Activated T-cell treated with anti-CD3 and anti-CD28 coated beads for 1 hour (primary cell): ENCODE measurements at places on chromosomes 4 and X.

GRCh38 chr4:24489870-24490269 lies 94.5 kb downstream of the DHX15 start:
- no peak for DNase-seq

DNA sequence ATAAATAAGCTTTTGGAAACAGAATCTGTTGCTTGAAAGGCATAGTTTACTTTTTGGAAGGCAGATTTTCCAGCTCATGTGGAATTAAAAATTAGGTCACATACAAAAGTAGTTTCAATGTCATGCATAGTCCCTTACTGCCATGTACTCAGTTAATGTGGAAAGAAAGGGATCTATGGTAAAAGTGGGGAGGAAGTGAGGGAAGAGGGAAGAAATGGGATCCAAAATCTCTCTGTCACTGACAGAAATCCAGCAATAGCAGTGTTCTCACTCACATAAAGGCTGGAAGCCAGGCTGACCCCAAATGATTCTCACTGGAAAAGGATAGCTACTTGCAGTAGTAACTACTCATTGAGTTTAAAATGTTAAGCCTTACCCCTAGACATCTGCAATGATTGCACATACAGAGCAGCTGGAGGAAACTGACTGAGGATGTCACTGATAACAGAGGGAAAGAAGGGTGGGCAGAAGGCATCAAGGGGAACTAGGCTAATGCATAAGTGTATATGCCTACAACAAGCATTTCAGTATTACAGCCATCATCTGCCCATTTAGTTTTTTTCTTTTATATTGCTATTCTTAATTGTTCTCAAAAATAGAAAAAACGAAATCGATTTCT lies 445.6 kb downstream of the FAT4 start:
- no peak for DNase-seq

GRCh38 chrX:45233531-45233930 lies 32.9 kb upstream of the DIPK2B start:
- DNase-seq: no peak

DNA sequence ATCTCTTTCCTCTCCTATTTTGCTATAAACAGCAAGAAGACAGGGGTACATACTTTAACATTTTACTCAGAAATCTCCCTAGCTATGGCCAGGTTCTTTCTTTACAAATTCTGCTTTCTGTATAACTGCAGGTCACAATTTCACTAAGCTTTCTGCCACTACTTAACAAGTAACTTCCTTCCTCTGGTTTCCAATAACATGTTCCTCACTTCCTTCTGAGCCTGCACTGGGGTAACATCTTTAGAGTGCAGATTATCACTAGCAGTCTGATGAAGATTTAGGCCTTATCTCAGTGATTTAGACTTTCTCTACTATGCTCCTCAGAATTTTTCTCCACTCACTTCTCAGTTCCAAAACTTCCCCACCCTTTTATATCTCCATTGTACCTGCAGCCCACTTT lies 1930.5 kb upstream of the AGA start:
- no peak for DNase-seq

DNA sequence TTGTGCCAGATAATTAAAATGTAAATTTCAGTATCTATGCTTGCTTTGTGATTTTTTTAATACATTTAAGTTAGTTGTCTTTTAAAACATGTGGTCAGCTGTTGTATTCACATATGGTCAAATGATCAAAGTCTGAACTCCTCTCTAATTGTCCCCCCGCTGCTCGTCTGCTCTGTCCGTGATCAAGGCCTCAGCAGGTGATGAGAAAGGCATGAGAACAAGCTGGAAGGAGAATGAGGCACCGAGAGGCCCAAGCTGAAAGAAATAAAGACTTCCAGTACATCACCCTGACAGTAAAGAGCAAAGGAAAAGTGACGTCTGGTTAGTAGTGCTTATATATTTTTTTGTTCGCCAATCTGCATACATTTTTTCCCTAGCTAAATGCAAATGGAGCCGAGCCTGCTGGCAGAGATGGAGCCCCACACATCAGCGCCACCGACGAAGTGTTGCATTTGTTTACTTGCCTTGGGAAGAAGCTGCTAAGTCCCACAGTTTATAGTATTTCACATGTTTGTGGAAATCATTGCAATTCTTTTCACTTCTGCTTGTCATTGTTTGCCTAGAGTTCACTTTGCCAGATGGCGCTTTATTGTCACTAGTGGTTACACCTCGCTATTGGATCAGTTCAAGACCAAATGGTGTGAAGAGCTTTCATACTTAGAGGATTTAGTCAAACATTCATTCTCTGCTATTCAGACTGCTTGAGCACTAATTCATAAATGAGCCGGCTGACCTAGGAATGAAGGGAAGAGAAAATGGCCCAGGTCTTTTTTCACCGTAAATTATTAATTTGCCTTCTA lies 181.5 kb downstream of the ZIC3 start:
- DNase-seq: no peak

GRCh38 chrX:154460326-154460725 lies 2.2 kb downstream of the PLXNA3 start:
- DNase-seq: no peak

DNA sequence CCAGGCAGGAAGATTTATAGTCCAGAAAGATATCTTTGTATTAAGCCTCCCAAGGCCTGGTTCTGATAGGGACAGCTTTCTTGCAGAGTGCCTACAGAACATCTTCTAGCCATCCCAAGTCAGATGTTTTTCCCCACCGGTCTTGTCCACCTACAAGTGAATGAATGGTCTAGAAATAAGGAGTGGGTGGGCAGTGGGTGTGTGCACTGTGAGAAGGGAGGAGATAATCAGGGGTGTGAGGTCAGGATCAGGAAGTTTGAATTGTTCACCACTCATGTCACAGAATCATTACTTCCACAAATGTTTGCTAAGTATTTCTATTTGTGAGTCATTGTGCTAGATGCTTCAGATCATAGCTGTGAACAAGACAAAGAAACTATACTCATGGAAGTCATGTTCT lies 332.6 kb downstream of the NKX6-1 start:
- DNase-seq: no peak

- no peak for DNase-seq
These were observed 91.7 kb upstream of the KDR start for GRCh38 chr4:55216863-55217635.

DNA sequence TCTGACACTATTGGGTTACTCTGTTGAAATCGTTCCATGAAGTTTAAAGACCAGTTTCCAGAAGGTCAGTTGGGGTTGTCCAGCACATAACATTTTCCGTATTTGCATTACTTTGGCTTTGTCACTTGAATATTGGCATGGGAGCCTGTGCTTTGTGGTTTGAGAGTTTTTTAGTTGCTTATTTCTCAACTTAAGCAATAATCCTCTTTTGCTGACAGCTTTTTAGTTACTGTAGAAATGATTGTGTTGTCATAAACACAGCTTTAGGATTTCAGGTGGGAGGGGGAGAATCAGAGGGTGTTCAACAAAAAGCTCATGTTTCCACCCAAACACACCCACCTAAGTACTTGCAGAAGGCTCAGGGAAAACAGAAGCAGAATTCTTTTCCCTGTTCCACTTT lies 210.7 kb upstream of the TLL1 start:
- no peak for DNase-seq
